NCI-H460 (cell line): ENCODE measurements at places on chromosomes 2 and 18.

DNA sequence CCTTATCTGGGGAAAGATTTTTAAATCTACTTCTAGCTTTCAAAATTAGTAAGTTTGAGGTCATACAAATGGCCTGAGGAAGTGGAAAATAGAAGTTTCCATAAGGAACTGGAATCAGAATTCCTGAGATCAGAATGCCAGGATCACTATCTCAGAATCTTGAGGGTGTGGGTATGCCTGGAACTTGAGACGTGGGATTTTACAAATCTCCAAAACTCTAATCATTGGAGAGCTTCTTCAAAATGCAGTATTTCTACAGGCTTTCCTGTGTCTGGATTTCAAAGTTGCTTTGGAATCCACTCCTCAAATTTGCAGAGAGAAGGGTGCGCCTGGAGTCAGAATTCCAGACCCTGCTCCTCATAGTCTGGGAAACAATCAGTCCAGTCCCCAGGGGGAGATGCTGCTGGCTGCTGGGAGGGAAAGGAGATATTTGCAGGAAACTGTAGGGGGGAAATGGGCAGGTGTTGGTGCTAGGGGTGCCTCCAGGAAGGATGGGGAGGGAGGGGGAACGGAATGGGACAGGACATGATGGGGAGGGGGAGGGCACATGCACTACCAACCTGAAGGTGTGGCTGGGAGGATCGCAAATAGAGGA lies 31.0 kb upstream of the CATIP start:
- DNase-seq = no peak

DNA sequence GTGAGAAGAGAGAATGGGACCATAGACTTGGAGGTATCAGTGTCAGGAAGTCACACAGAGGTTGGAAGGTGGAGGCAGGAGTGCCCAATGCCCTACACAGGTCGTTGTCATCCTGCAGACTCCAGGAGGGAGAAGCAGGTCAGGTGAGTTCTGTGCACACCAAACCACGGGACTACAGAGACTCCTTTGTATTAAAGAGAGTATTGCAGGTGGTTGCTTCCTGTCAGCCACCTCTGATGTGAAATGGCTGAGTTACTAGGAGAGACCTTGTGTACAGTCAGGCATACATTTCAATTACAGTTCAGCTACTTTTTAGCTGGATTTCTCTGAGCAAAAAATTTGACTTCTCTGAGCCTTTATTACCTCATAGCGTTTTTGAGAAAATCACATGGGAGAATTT lies 51.6 kb downstream of the SPP2 start:
- no peak for DNase-seq

- DNase-seq = no peak
Measured at GRCh38 chr2:111140815-111141214, 20.1 kb downstream of the BCL2L11 start.

DNA sequence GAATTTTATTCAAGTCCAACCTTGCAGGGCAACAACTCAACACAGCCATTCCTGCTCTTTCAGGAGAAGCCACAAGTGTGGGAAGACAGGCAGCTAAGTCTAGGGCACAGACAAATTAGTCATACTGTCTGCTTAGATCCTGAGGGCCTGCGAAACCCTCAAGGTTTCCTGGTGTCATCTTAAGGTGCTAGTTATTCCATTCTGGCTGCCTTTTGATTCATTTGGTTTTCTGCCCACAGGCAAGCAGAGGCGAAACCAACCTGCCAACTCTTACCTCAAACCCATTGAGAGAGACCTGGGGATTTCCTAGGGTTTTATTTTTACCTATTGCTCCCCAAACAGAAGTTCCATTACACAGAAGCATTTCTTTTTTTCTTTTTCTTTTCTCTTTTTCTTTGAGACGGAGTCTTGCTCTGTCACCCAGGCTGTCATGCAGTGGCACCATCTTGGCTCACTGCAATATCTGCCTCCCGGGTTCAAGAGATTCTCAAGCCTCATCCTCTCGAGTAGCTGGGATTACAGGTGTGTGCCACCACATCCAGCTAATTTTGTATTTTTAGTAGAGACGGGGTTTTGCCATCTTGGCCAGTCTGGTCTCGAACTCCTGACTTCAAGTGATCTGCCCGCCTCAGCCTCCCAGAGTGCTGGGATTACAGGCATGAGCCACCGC lies 23.7 kb upstream of the SCYGR1 start:
- DNase-seq = no peak

- DNase-seq = no peak
Measured at GRCh38 chr2:145744541-145745386, 1224.8 kb upstream of the ZEB2 start.

- DNase-seq = no peak
Measured at GRCh38 chr2:169761970-169762292, 28.3 kb downstream of the KLHL23 start.

- no peak for DNase-seq
Measured at GRCh38 chr2:207935991-207936370, 89.3 kb downstream of the PLEKHM3 start.

DNA sequence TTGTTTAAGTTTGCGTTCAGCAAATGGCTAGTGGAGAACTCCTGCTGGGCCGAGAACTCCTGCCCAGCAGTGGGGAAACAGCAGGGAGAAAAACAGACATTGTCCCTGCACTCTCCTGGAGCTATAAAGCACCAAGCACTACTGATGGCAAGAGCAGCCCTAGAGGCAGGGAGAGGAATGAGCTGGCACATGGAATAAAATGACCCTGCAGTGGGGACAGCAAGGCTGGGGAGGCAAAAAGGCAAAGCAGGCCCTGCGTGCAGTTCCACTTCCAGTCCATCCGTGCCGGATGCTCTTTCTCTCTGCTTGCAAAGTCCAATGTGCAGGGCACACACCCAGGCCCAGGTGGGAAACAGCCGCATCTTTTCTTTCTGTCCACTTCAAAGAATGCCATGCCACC lies 415.5 kb downstream of the LRATD1 start:
- no peak for DNase-seq
